ENCODE measurements at places on chromosomes 2 and 18.

DNA sequence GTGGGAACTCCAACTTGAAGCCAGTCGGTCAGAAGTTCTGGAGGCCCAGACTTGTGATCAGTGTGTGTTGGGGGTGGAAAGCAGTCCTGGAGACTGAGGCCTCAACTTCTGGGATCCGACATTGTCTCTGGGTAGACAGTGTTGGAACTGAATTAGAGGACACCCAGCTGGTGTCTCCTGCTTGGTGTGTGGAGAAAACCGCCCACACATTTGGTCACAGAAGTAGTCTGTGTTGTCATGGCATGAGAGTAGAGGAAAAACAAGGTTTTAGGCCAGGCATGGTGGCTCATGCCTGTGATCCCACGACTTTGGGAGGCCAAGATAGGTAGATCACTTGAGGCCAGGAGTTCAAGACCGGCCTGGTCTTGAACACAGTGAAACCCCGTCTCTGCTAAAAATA is 51.5 kb downstream of the PUM2 start:
- no peak for DNase-seq

GRCh38 chr2:62744603-62745002 is 39.1 kb downstream of the EHBP1 start:
- DNase-seq, result no peak

DNA sequence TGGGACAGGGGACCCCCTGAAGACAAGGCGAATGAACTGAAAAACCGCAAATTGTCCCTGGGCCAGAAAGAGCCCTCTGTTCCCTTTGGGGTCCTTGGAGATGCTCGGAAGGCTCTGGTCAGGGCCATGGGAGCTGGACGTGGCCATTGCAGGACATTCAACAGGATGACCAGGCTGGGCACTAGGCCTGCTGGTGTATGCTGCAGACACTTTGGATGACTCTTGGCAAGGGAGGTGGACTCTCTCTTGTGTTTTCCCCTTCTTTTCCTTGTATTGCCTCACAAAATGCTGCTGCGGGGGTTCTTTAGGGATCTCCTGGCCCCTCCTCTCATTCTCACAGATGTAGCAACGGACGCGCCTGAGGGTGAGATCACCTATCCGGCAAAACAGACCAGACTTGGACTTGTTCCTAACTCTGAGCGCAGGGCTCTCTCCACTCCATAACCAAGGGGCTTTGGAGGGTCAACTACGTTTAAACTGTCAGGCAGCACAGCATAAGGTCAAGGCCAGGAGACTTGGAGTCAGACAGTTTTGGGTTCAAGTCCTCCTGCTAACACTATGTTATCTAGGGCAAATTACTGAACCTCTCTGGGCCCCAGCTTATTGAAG is 41.8 kb upstream of the SH3RF3 start:
- no peak for DNase-seq

- peak; percentile 58 for DNase-seq
These were observed 8.4 kb downstream of the POU3F3 start for GRCh38 chr2:104862058-104862941.

GRCh38 chr18:62101321-62101721 is 85.5 kb downstream of the PIGN start:
- no peak for DNase-seq

Measured in hematopoietic multipotent progenitor cell (in vitro differentiated cells).